ENCODE measurements at places on chromosomes 2 and 18.

- DNase-seq, result no peak
Observed at GRCh38 chr2:241458687-241459086, 49.7 kb downstream of the STK25 start.

- DNase-seq, result no peak
Observed at GRCh38 chr2:171480908-171481307, 41.4 kb upstream of the CYBRD1 start.

DNA sequence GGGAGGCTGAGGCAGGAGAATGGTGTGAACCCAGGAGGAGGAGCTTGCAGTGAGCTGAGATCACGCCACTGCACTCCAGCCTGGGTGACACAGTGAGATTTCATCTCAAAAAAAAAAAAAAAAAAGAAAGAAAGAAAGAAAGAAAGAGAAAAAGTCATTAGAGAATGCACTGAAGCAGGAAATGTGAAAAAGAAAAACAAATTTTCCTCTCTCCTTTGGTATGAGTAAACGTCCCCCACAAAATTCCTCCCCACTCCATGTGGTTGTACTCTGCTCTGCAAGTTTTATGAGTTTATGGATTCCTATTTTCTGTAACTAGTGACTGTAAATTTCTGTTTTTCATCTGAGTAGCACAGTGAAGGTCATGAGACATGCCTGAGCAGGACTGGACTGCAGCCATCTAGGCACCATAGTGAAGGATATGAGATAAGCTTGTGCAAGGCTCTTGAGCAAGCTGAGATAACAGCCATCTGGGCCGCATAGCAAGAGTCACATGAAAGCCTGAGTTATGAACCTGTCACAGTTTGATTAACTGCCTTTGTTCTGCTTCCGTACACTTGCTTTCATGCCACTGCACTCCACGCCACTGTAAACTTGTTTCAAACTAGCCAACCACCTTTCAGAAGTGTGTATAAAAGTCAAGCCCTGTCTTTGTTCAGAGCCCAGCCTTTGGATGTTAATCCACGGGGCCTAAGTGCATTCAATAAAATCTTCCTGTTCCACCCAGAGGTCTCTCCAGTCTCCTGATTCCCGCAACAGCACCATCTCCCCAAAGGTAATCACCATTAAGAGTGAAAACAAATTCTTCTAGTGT, 50.2 kb downstream of the SKA1 start:
- no peak for DNase-seq

DNA sequence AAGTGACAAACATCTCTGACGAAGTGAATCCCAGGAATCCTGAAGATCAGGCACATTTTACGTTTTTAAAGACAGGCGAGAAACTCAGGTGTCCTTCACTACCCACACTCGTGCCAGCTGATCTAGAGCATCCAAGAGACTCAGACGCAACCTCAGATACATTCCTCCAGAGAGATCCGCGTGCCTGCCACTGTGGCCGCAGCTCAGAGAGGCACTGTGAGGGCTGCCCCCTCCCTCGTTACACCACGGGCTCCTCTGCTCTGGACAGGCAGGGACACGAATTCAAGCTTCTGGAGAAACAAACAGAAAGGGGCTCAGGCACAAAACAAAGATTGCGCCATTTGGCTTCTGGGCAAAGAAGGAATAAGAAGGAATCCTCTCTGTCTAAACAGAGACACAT, 268.0 kb downstream of the HDAC4 start:
- no peak for DNase-seq

GRCh38 chr2:19846030-19846429, 55.8 kb downstream of the TTC32 start:
- no peak for DNase-seq

DNA sequence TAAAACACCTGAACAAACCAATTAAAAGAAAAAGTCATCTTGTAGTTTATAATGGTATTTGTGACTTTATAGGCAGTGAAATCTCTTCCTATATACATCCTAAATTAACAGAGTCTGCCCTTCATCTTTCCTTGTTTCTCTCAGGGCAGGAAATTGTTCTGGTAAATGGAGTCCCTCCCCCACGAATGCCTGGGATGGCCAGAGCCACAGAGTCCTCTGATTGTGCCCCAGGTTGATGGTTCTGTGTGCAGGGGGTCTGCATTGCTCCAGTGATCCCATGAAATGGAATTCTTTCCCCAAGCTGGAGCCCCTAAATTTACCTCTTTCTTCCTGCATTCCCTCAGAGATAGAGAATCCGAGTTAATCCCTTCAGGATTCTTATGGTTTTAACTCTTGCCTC, 155.5 kb downstream of the MTX2 start:
- no peak for DNase-seq

All from fibroblast of skin of left biceps (primary cell).